ENCODE measurements at places on chromosomes 5 and 9.
A peak's percentile ranks its signal among the peaks of the same experiment; 100 is the strongest.

DNA sequence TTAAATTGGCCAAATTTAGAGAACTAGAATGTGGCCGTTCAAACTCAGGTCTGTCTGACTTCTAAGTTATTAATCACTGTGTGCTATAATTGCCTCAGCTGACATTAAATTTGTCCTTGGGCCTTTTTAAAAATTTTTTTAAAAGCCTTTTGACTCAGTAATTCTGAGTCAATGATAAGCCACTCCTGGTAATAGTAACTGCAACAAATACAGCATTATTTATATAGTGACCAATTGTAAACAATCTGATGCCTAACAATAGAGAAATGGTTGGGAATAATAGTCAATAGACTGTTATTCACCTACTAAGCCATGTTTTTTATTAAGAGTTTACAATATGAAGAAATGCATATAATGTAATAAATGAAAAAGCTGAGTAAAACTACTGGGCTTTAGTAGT is 70.9 kb upstream of the FSD1L start:
- DNase-seq: no peak

- DNase-seq: no peak
These were observed 321.9 kb downstream of the GADD45G start for GRCh38 chr9:89926691-89927220.

GRCh38 chr5:10509575-10509974 is 54.3 kb upstream of the ANKRD33B start:
- DNase-seq: no peak

GRCh38 chr5:65818592-65818991 is 96.6 kb downstream of the NLN start:
- DNase-seq: no peak

DNA sequence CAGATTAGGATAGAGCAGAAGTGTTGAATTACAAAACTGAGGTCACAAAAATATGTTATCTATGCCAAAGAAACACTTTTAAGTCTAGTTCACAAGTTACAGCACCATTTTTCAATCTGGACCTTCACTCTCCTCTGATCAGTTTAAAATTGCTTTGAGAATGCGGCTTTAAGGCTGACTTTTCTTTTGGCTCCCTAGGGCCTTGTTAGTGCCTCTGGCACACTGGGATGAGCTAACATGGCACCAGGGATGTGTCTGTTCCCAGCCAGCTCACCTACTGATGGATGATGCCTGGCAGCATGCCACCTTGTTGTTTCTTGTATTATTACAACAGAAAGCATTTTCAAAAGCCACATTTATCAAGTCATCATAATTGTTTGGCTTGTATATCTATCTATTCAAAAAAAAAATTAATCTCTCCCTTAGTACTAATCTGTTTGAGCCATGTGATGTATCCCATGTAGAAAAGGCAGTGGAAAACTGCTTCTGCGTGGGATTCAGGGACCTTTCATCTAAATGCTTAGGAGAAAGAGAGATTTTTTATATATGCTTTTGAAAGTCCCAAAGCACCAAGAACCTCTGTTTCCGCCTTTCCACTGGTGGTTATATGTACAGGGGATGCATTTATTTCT is 46.6 kb downstream of the ADAMTSL1 start:
- DNase-seq: no peak

GRCh38 chr5:164818445-164818844 is 1313.0 kb downstream of the MAT2B start:
- no peak for DNase-seq

DNA sequence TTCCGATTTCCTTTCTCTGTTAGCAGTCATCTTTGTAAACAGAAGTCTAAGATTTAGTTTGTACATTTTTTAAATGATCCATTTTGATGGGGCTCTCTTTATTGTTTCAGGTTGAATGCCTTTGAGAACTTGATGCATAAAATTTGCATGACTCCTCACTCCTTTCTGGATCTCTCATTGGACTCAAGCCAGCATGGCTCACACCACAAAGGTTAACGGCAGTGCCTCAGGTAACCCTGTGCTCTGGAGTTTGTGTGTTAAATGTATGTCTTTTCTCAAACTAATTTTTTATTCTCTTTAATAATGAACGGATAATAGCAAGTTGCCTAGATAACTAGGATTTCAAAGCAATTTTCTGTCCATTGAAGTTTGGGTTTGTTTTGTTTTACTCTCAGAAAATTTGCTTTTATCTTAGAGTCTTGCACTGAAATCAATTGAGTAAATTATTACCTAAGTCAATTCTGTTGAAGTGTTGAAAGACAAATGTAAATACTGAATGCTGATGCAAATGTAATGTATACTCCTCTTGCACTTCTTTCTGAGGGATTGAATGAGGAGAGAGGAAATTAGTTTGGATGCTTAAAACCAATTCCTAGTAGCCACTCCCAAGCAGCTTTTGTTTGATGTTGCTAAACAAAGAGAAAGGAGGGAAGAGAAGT is 164.6 kb upstream of the DMRT1 start:
- DNase-seq: no peak

DNA sequence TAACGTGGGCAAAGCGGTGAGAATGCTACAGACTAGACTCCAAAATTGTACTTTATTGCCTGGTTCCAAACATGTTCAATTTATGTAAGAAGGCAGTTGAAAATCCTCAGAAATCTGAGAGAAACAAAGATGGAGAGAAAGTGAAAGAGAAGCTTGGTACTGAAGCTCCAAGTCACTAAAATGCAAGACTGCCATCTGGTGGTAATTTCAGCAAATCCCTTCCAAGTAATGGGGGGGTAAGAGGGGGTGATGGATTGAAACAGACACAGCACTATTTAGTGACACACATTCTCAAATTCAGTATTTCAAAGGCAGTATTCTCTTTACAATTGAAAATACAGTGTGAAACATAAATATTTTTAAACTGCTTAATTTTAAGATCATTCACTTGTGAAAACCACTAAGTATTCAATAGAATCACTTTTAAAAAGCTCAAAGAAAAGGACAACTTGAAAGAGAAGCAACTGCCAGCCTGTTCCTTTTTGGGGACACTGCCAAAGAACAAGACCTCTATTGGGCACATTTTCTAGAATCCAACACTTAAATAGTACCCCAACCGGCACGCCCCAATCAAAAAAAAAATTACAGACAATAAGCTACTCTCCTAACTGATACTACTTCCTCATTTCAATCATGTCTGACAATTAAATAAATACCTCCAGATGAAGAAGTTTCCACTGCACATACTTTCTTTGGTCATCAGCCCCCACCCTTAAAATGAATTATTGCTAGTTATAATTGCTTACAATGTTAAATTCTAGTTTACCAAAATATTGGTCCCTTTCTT is 131.5 kb downstream of the AGTPBP1 start:
- DNase-seq: peak; percentile 45

DNA sequence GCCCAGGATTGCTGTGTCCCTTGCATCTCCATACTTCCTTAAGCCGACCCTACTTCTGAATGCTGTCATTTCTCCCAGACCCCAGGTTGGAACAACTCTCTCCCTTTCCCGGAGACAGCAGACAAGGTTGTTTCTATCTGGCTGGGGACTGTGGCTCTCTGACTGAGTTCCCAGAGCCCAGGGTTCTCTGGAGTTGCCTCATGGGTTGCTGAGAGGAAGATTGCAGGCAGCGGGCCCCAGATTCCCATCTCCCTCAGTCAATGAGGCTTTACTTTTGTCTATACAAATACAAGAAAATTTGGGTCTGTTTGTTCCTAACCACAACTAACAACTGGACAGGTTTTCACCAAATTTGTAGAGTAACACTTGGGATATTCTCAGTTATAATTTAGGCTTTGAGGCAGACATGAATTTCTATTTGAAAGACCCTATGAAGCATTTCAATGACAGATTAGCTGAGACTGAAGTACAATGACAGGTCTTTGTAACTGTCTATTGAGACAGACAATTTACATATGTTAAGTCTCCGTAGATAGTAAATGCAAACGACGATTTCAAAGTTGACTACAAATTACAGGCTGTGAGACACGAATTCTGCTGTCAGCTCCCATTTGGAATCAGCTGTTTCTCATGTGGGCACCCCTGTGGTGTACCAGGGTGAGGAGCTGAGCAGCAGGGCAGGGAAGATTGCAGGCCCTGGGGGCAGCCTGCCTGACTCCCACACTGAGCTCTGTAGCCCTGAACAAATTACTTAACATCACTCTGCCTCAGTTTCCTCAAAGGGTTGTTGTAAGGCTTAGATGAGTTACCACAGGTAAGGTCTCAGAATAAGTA is 107.5 kb downstream of the ATP10B start:
- DNase-seq: no peak

DNA sequence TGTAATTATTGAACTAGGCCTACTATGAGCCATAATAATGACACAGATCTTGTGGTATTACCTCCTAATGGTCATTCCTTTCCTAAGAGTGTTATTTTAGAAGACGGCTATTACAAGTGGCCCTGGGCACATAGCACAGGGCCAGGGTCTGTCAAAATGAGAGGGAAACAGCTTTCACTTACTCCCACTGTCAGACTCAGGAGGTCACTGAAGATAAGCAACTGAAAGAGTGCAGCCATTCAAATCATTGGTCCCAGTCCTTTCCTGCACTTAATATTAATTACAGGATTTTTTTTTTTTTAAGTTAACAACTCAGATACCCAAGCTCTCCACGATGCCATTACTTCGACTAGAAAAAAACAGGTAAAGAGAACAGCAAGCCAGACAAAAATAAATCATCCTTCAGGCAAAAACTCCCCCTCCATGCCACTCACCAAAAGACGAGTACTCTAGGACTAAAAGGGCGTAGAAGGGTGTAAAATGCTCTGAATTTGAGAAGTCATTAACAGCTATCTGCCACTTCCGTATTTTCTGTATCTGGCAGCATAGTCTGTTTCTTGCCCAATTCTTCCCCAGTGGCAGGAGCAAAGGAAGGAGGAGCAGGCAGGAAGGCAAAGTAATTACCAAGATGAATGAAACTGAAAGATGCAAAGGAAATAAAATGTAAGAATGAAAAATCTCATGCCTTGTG is 87.4 kb downstream of the ZNF608 start:
- DNase-seq: no peak

DNA sequence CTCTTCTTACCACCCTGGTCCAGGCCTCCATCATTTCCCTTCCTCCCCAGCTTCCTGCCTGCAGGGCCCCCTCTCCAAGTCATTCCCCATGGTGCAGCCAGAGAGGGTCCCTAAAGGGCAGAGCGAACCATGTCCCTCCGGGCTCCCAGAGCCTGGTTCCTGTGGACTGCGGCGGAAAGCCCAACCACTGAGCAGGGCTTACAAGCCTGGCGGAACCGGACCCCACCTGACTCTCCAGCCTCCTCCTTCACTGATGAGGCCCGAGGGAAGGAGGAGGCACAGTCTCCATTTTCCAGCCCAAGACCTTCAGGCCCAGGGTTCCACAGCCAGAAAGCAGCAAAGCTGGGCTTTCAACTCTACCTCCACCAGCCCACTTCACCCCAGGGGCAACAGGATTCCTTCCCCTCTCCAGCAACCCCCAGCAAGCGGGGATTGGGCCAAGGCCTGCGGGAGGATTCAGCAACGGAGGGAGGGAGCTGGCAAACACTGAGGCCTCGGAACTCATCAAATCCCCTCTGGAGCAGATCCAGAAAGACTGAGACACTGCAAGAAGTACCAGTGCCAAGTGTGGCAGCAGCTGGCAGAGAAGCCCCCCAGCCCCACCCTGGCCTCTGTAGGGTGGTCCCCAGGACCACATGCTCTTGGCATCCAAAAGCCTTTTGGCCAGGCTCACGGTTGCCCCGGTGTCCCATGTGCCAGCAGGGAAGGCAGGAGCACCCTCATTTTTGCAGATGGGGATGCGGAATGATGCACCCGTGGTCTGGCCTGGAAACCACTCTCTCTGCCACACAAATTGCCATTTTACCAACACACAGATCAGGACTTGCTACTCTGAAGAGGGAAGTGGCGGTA is 3.1 kb downstream of the FAM163B start:
- no peak for DNase-seq

GRCh38 chr5:148297731-148298130 is 14.5 kb upstream of the SPINK7 start:
- no peak for DNase-seq

- DNase-seq: peak; percentile 85
These were observed 117.2 kb downstream of the RXRA start for GRCh38 chr9:134443174-134444037.

DNA sequence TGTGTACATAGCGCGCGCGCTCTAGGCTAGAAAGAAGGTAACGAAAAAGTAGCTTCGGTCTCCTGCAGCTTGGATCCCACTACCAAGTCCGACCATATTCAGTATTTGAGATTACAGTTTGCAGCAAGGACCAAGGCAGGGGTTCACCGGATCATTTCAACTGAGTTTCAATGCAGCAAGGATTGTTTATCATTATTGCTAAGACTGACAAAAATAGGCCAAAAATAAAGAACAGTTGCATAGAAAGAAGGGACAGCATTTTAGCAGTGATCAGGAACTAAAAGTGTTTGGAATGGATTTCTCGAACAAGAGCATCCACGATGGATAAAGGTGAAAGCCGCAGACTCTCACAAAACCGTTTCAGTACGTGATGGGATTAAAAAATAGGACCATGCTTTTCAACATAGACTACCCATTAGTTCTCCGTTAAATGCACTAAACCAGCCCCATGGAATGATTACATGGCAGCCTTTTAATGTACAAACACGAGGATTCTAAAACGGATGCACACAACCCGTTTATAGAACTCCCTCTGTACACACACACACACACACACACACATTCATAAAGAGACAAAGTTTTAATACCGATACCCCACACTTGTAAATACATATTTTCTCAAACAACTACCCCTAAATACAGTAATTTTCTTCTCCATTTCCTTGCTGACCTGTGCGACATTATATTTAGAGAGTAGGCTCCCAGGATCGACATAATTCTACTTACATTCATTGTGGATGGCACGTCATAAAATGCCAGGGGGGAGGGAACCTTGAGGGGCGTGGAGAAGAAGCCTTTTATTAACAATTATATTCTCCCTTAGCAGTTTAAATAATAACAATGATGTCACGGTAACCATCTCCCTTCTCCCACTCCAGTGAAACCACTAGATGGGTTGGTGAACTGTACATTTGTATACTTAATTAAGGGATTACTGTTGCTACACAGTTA is 197.1 kb downstream of the MEF2C start:
- DNase-seq: no peak

DNA sequence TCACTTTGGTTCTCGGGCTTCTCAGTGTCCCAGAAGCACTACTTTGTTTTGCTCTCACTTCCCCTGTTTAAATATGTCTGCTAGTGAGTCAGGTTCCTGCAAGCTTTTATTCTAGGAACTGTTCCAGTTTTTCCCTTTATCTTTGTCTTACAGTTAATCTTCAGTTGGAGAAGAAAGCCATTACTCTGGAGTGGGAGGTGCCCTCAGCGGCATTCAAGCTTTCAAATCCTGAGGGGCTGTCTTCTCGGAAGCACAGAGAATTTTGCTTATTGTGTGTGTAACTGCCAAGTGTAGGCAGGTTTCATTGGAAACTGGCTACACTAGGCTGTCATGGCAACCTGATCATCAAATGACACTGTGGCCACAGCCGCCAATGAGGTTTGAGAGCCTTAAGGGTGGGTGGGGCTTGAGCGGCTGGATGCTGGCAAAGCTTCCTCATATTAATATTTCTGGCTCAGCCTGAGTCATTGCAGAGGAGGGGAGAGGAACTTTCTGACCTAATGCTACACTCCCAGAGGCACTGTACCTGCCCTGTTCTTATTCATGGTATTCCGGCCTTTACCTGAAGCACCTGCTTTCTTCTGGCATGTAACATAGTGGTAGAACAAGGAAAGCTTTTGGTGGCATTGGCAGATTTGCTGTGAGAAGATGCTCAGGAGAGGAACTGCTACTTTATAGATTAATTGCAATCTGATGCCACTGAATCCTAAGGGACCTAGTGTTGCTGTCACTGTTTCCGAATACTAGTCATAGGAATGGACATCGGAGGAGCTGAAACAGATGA is 26.3 kb downstream of the SLC25A25 start:
- DNase-seq: peak; percentile 73

All from central memory CD4-positive, alpha-beta T cell (primary cell).